NCI-H187 (cell line): ENCODE measurements at places on chromosomes 3 and 15.

DNA sequence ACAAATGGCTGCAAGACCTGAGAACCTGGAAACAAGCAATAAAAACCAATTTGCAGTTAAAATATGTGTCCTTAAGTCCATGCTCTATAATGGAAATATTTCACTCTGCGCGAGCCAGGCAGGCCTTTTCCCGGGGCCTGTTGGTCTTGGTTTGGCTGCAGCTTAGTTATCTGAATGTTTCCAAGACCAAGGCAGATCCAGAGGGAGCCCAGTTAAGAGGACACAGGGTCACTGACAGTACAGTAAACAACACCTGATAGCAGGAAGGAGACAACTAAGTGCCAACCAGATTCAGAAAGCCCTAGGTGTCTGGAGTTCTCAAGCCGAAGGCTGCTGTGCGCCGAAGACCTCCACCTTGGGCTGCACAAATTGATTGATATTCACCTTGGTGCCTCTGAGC lies 32.8 kb downstream of the THSD4 start:
- DNase-seq, result no peak

- no peak for DNase-seq
These were observed 32.6 kb upstream of the ATP11B start for GRCh38 chr3:182760576-182761164.

DNA sequence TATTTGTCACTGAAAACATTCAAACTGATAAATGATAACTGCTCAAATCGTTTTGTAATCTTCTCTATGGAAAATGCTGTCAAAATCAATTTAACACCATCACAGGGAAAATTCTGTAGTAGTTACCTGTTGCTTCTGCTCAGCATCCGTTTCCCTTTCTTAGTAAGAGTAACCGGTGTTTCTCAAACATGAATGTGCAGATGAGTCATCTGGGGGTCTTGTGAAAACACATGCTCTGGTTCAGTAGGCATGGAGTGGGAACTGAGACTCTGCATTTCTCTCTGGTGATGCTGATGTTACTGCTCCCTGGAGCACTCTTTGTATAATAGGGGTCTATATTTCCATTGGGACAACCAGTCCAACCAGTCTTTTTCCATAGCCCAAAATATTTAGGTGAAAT lies 145.1 kb downstream of the SEMA6D start:
- no peak for DNase-seq

GRCh38 chr3:115999001-115999585 lies 375.8 kb downstream of the GAP43 start:
- no peak for DNase-seq

GRCh38 chr3:141355242-141355641 lies 13.1 kb upstream of the ZBTB38 start:
- DNase-seq, result no peak
